KG1 (cell line): ENCODE measurements at places on chromosomes 3 and 15.

- no peak for DNase-seq
Measured at GRCh38 chr3:11099306-11099705, 55.0 kb upstream of the HRH1 start.

DNA sequence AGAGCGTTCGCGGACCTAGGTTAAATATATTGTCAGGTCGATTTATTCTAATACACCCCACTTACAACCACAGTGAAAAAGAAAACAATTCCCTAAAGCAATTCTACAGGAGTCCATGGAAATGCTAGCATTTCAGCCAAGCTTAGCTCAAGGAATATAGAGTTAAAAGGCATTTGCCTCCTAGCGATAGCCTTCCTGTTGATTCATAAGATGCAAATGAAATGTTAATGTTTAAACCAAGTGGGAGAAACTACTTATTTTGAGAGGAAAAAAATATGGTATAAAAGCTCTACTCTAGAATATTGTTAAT is 1.7 kb upstream of the ALCAM start:
- DNase-seq = no peak

DNA sequence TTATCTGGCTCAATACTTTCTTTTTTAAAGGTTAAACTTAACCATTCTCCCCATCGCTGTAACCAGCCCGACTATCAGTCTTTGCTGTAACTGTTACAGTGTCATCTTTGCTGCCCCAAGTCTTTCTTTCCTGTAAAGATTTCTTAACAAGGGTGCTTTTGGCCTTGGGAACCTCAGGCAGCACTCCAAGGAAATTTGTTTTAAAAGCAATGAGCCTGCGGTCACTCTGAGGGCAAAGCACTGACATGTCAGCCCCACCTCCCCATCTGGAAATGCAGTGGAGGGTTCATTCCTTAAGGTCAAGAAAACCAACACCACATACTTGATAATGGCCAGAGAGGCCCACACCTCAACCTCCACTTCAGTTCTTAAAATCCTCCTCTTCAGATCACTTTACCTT is 3.2 kb downstream of the TRANK1 start:
- DNase-seq = no peak

- no peak for DNase-seq
Measured at GRCh38 chr15:68304589-68305337, 27.2 kb downstream of the FEM1B start.

DNA sequence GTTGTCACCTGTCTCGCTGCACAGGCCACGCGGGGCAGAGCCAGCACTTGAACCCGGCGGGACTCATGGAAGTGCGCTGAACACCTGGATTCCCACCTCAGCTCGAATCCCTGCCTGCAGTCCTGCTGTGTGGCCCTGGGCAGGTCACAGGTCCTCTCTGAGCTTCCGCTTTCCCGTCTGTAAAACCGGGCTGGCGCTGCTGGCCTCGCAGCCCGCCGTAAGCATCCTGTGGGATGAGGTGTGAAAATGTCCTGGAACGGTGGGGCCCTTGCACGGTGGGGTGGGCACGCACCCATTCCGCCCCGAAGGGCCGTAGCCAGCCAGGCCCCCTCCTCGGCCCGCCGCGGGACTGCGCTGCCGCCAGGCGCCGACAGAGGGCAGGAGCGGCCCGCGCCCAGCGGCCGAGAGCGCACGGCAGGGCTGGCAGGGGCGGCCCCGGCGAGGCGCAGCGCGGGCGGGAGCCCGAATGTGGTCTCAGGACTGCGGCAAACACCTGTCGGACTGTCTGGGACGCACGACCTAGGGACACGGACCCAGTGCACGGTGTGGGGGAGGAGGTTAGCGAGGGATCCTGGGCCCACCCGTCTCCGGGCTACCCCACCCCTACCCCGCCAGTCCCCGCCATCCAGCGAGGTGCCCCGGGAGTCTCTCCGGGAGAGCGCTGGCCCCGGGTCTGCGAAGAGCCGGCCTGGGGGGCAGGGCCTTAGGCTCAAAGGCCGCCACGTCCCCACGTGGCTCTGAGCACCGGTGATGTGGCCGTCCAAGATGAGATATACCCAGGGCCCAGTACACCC is 40.4 kb downstream of the DNAJB8 start:
- no peak for DNase-seq

DNA sequence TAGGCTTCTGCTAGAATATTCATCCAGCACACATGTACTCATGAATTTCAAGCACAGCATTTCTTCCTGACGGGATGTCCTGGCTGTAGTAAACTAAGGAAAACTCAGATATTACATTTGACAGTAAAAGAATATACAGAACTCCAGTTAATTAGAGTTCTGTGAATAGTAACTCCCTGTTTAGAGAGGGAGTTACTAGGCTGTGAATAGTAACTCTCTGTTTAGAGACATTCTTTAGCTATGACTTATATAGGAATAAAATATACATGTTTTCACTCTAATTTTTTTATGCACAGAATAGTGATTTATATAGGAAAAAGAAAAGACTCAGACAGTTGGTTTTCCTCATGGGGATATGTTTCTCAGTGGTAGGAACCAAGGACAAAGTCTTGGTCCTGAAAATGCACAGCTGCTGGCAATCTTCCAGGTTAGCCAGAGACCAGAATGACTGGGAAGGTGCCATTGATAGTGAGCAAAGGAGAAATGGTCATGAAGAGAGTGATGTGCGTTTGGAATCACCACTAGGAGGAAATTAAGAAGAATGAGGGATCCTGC is 480.7 kb upstream of the THBS1 start:
- no peak for DNase-seq

DNA sequence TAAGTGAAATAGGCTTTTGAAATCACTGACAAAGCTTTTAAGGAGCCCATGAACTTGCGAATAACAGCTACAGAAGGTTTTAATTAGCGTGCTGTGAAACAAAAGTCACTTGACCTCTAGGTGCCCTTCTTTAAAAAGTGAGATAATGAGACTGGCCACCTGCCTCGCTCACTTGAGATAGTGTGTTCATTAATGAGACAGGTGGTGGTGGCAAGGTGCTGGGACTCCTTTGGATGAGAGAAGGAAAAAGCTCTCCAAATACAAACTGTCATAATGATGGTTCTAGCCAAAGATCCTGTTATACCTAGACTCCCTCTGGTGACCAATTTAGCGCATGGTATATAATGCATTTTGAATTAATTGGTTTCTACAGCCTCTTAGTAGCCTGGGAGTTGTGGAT is 22.7 kb upstream of the IREB2 start:
- DNase-seq = no peak

GRCh38 chr3:36244728-36245127 is 135.6 kb upstream of the STAC start:
- no peak for DNase-seq

- DNase-seq = no peak
Measured at GRCh38 chr3:194440756-194441155, 41.7 kb upstream of the GP5 start.

GRCh38 chr3:189827108-189827507 is 195.9 kb downstream of the TP63 start:
- DNase-seq = no peak

GRCh38 chr3:38890426-38890825 is 74.4 kb upstream of the SCN10A start:
- no peak for DNase-seq

GRCh38 chr3:133384331-133385027 is 15.4 kb upstream of the BFSP2 start:
- DNase-seq = peak; percentile 62

DNA sequence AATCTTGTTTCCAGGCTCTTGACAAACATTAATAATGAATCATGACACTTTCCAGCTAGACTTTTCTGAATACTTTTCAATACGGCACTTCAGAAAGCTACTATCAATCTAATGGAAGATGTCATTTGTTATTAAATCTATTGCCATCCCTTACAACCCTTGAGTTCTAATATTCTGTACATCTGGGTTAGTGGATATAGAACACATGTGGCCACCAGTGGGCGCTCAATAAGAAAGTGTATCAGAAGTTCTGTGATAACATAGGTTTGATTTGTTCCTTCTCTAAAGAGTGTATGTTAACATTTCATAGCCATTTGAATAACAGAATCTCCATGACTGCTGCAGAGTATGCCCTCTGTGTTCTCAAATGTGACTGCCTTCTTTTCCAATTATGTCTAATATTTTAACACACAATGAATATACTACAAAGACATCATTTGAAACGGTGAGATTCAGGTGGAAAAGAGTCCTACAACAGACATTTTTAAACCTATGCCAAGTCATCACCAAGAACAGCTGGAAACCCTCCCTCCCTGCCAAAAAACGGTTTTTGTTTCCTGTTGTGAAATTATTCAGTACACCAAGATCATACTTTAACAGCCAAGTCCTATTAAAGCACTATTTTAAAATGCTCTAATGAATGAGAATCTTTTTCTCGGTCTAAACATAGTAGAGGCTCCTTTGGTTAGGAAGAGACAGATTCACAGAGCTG is 22.2 kb downstream of the ALDH1A2 start:
- DNase-seq = peak; percentile 10

- no peak for DNase-seq
Measured at GRCh38 chr3:148329481-148330235, 368.0 kb upstream of the AGTR1 start.

DNA sequence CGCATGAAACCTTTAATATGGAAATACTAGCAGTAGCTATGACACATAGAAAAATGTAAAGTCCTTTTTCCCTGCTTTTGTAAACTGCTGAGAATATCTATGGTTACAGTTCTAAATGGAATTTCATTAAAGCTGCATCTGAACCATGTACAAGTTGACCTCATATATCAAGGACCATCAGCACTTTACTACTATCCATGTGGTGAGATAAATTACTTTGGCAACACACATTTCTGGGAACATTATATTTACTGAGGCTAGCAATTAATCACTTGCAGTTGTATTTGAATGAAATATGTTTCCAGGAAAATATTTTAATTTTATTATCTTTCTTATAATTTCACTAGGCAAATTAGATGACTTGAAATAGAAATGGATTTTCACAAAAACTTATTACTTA is 545.5 kb downstream of the NAALADL2 start:
- DNase-seq = no peak

DNA sequence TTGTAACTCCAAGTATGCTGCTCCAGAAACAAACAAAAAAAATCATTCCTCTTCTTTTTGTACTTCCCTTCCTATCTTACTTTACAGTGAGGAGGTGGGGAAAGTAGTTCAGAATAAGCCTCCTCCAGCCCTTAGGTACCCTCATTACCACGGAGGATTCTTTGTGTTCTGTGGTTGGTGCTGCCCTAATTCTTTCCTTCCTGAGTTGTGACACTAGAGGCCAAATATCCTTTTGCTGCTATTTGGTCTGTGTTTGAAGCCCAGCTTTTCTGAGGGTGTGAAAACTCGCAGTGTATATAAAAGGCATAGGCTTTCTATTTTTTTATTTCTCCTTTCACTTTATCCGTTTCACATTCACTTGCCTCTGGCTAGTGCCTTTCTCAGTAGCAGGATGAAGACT is 98.2 kb downstream of the HHLA2 start:
- DNase-seq = no peak

- no peak for DNase-seq
Measured at GRCh38 chr15:90006217-90007075, 5.3 kb downstream of the ZNF710 start.

DNA sequence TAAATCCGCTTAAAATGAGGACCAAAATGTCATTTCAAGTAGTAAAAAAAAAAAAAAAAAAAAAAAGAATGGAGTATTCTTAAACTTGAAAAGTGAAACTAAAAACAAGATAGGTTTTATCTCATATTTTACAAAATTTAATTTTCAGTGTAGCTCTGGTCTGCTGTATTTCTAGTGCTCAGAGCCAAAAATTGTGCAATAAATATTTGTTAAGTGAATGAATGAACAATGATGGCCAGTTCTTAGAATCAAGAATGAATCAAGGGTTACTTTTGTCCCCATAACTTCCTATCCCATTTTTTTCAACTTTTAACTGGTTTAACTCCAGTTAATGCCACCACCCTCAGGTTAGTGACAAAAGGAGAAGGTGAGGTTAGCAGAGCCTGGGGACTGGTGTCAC is 214.4 kb downstream of the ABHD5 start:
- DNase-seq = no peak

- no peak for DNase-seq
Measured at GRCh38 chr3:194315965-194316361, 35.2 kb downstream of the CPN2 start.

- peak; percentile 34 for DNase-seq
Measured at GRCh38 chr3:177196008-177196455, 1.2 kb downstream of the TBL1XR1 start.

GRCh38 chr15:49154799-49155109 is 645 bp downstream of the COPS2 start:
- DNase-seq = no peak

GRCh38 chr3:27224197-27224596 is 145.0 kb downstream of the NEK10 start:
- DNase-seq = no peak

DNA sequence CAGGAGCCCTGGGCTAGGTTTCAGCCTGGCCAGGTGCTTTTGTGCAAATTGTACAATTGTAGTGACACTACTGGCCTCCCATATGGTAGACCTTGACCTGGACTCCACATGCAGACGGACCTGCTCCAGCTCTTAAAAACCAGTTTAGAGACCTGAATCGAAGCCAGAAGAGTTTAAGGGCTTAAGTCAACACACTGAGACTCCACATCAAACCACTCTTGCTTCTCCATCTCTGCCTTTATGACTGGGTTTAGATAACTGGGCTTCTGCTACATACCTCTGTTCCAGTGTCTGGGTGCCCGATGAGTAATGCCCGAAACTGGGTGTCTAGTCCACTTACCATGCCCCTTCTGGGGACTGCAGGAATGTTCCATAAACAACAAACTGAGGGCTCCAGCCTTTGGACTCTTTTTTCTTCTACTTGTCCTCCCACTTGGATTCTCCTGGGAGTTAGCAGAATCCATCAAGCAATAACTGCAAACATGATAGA is 32.8 kb downstream of the TMEM212 start:
- DNase-seq = no peak

- DNase-seq = no peak
Measured at GRCh38 chr3:15120986-15121385, 22.0 kb upstream of the RBSN start.

DNA sequence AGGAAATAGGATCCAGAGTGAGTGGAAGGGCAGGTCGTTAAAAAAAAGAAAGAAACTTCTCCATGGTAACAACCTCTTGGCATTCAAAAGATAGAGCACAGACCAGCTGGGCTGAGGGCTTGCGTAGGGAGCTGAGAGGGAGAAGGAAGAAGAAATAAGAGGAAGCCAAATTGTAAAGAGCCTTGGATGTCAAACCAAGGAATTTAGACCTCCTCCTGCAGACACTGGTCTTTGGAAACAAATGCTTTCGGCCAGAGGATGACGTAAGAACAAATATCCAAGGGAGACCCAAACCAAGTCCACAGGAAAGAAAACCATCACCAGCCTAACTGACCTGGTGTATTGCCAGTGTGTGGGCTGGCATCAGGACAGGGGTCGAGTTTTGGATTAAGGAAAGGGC is 155.2 kb downstream of the UACA start:
- DNase-seq = no peak

- no peak for DNase-seq
Measured at GRCh38 chr15:80861731-80862170, 82.6 kb downstream of the CEMIP start.

DNA sequence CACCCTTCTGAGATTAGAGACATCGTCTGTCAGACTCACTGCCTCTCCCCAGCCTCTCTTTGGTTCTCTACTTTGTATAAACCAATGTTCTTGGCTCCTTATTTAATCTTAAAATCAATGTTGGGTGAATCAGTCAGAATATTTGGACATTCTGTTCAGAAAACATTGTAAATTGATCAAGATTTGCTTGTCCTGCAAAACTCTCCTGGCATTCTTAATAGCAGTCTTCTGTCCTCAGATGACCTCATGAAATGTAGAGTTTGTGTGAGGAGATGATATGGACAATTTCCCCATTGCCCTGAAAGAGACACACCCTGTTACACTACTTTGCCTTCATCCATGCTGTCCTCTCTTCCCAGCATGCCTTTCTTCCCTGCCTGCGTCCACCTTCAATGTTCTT is 33.6 kb downstream of the CD200R1L start:
- no peak for DNase-seq

- DNase-seq = no peak
Measured at GRCh38 chr15:77659350-77660321, 26.9 kb upstream of the LINGO1 start.
